ENCODE measurements at places on chromosomes 4 and X.

GRCh38 chr4:8840006-8840793, 31.4 kb downstream of the HMX1 start:
- no peak for DNase-seq

GRCh38 chrX:67100031-67100884, 443.6 kb upstream of the AR start:
- DNase-seq: no peak

DNA sequence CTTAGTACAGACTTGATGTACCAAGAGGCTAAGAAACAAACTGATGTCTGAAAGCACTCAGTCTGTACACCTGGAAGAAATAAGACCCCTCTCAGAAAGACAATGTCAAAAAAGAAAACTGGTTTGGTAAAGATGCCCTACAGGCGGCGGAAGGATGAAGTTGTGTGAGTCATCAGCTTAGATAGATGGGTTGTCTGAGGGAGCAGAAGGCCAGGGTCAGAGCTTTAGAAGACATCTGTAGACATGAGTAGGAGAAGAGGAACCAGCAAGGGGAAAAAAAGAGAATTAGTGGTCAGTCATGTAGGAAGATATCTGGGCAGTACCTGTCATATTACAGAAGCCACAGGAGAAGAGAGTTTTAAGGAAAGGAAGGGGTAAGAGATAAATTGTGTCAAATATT, 8.3 kb downstream of the SRPX2 start:
- no peak for DNase-seq

- DNase-seq: peak; percentile 92
These were observed at the start of gene RRAGB for GRCh38 chrX:55717521-55718497. Gene RRAGB, plus strand, starts transcription at chrX:55717749. Its CDS starts 579 bp downstream, at chrX:55718328.
